ENCODE measurements at places on chromosomes 7 and 10.

DNA sequence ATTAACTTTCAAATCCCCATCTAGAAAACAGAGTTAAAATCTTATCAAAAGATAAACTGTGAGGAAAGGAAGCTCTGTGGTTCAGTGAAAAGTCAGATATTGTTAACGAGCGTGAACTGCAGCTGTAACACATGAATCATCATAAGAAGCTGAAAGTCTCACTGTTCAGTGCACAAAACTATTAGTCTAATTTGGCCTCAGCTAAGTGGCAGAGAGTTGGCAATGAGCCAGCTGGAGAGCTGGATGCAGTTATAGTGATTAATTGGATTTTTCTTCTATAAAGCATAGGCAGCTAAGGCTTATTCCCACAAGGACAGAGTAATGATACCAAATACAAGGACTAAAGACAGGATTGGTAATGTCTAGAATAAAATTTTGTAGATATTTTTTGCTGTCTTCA lies 101.1 kb upstream of the ABCB5 start:
- no peak for DNase-seq

DNA sequence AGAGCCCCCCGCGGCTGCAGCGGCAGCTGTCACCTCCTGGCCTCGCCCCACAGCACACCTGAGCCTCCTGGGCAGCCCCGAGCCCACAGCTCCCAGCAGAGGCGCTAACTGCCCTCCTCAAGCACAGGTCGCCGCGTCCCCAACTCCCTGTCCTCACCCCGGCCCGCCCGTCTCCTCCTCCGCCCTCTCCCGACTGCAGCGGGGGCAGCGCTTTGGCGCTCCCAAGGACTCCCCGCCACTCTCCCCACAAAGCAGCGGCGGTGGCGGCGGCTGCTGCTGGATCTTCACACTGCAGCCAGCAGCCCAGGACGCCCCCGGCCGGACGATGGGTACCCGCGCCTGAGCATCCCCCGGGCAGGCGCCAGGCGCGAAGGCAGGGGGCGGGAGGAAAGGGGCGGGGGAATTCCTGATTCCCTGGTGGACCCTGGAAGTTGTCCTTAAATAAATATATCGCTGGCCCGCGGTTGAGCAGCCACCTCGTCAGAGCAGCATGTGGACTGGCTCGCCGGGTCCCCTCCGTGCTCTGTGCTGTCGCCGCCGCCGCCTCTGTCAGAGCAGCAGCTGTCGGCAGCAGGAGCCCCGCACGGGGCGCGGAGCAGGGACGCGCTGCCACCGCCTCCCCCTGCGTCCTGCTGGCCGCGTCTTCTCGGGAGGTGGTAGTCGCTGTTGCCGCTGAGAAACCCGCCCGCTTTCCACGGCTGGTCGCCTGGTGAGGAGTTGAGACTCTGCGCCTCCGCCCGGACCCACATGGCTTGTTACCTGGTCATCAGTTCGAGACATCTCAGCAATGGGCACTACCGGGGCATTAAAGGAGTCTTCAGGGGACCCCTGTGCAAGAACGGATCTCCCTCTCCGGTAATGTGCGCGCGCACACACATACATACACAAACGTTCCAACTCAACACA lies at the start of gene ZNF804B:
Gene ZNF804B (plus strand): TSS at position 471 of the 906 bp plus-strand sequence. CDS start 277 bp downstream, at position 748.
- no peak for DNase-seq

- no peak for DNase-seq
These were observed 350.9 kb upstream of the LRGUK start for GRCh38 chr7:133776266-133776665.

- no peak for DNase-seq
These were observed 285.2 kb upstream of the KLF6 start for GRCh38 chr10:4070184-4070583.

GRCh38 chr7:41656366-41656765 lies 46.5 kb downstream of the INHBA start:
- no peak for DNase-seq

GRCh38 chr10:121368347-121369025 lies 229.8 kb downstream of the FGFR2 start:
- no peak for DNase-seq

GRCh38 chr7:155194382-155195140 lies 103.1 kb upstream of the INSIG1 start:
- no peak for DNase-seq

DNA sequence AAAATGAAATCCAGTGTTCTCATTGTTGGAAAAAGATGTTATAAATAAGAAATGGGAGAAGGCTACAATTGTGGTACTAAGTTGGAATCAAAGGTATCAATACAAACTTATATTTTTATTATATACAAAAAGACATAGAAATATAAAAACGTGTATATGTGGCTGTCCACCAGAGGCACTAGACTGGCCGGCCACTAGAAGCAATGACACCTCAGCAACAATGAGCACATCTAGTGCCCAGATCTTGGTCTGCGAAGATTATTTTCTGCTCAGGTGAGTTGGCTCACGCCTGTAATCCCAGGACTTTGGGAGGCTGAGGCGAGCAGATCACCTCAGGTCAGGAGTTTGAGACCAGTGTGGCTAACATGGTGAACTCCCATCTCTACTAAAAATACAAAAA lies 21.6 kb downstream of the IDE start:
- DNase-seq, result no peak

GRCh38 chr10:103811463-103811862 lies 43.9 kb downstream of the SH3PXD2A start:
- DNase-seq, result no peak

GRCh38 chr10:62723375-62723774 lies 81.1 kb upstream of the ADO start:
- DNase-seq, result no peak

DNA sequence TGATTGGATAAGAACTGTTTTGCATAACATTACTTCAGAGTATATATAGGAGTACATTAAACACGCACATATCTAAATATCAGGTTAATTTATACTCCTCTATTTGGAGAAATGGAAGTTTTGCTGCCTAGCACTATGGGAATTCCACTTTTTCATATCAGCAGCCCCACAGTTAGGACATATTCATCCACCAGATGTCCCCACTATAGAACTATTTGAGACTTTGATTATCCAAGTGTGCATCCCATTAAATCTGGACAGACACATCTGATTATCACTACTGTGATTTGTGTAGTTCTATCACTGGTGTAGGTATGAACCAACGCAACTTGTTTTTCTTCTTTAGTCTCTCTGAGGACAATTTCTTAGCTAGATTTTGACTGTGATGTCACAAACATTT lies 345.7 kb downstream of the THSD7A start:
- no peak for DNase-seq

- DNase-seq, result no peak
These were observed 59.7 kb downstream of the NRF1 start for GRCh38 chr7:129671266-129671665.

GRCh38 chr10:15335508-15335907 lies 35.6 kb downstream of the FAM171A1 start:
- no peak for DNase-seq

- no peak for DNase-seq
These were observed 234.1 kb downstream of the FOXP2 start for GRCh38 chr7:114648680-114649079.

GRCh38 chr10:110457851-110458250 lies 39.9 kb upstream of the DUSP5 start:
- DNase-seq, result no peak

DNA sequence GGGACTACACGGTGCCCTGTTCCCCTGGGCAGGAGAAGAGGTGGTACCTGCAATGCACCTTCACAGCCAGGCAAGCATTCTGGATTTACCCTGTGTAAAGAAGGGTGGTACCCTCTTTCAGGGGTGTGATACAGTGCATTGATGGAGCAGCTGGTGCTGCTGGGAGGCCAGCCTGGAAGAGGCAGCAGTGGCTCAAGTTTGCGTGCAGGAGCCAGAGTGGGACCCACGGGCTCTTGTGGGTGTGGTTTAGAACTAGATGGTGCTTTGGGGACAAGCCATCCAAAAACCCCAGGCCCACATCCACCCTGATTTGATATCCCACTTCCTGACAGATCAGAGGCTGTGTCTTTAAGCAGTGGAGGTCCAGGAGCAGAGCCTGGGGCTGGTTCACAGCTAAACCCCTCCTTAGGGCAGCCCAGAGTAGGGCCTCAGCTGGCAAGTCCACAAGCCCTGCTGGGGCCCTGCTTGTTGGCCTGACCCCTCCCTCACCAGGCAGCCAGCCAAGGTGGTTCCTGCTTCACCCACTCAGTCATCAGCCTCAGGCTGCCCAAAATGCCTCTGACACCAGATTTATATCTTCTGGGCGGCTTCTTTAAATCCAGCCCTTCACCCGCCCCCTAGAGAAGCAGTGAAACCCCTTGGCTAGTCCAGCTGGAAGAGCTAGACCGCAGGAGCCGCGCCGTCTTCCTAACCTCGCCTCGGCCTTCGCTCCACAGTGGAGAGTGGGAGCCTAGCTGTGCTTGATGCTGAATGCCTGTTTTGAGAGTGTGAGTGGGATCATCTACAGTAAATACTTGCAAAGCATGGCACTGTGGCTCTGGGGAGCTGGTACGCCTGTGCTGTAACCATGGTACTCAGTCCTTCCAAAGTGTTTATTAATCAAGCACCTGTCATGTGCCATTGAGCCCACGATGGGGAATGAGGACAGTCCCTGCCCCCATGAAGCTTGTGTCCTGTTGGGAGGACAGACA lies 1.4 kb upstream of the ASIC3 start:
- DNase-seq, result no peak

DNA sequence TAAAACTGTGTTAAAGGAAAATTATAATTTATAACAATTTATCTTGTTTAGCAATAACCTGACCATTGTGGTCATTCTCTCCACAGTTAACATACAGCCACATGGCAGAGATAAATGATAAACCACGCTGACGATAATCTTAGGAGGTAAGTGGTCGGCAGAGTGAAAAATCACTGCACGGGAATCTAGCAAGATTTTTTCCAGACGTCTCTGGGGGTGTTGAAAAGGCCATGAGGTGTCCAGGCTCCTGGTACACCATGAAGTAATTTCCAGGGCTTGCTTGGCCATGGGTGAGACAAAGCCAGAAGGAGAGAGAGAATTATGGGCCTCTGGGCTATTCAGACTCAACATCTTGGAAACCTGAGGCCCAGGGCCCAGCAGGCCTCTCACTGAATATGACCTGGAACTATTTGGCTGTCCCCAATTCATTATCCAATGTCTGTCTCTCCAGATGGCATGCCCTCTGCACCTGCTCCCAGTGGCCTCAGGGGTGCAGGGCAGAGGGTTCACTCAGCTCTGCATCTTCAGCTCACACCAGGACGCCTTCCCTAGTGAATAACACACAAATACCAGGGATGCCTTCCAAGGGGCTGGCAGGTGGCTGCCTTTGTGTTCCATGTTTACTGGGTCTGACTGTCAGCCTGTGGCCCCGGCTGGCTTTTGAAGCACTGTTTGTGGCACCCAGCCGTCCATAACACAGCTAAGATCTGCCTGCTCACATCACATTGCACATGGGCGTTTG lies 590.4 kb upstream of the PFKP start:
- DNase-seq, result no peak

GRCh38 chr10:89102735-89103134 lies 104.4 kb downstream of the CH25H start:
- DNase-seq, result no peak

DNA sequence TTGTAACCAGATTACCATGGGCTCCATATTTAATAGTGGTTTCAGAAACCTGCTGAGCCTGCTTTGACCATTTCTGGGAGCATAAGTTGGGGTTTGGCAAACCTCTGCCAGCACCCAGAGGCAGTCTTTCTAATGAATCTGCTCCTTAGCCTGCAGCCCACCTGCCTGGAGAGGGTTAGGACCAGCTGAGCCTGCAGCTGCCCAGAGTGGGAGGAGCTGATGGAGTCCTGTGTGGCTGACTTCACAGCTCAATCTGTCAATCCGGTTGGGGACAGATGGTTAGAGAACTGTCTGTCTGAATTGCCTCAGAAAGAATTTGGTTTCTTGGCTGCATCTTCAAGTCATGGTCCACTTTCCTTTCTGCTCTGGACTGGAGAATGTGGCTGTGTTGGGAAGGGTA lies 444.6 kb downstream of the NRG3 start:
- no peak for DNase-seq

- DNase-seq, result no peak
These were observed 56.2 kb upstream of the OPN4 start for GRCh38 chr10:86598151-86598550.

- no peak for DNase-seq
These were observed 35.3 kb downstream of the NET1 start for GRCh38 chr10:5447611-5448071.

DNA sequence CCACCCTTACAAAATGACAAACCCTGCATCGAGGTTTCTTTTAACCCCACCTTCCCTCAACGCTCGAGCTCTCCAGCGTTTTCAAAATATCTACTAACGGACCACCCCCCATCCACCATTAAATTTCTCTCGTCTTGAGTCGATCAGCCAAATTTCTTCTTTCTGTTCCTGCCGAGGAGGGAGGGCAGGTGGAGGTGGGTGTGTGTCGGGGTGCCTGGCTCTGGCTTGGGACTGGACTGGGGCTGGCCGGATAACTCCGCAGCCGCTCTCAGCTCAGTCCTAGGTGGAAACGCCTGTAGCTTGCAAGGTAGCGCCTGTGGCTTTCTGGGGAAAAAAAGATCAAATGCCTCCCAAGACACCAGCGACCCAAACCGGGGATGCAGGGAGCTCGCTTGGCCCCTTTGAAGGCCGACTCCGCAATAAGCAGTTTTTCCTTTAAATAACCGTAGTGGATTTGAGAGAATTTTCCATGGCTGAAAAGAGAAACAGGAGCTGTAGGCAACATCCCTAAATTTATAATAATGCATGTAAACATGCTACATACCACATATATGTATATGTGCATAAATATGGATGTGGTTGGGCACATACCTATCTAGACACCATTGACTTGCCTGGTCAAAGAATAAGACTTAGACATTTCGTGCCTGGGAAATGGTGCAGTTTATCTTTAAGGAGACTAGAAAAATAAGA lies 1.9 kb upstream of the TMEM178B start:
- no peak for DNase-seq

DNA sequence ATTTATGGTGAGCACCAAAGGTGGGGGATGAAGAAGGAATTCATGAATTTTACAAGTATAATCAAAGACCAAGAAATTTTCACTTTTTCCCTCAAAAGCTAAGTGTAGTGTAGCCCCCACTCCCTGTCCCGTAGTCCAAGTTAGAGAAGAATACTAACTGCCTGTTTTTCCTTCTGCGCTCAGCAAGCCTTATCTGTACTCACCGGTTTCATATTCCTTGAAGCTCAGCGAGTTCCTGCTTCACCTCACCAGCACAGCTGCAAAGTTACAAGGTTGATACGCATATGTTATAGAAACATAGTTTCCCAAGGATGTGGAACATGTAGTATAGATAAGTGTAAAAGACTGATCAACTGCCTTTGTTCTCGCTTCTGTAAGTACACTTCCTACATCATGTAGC lies 16.0 kb upstream of the ZNF33B start:
- no peak for DNase-seq
